ENCODE measurements at places on chromosomes 6 and 20. TPM values are rescaled to one million over a fixed set of nuclear protein-coding genes. Genes with fewer than 3 reads are reported as not detected.

The SLA2 gene
- total RNA-seq = 0.19 TPM

The GRM4 gene
- total RNA-seq = not detected

The F13A1 gene
- 0.78 TPM for total RNA-seq

The BRPF3 gene
- 10.3 TPM for total RNA-seq

The BEND6 gene
- not detected for total RNA-seq

The CFAP61 gene
- 0.19 TPM for total RNA-seq

The MGME1 gene
- total RNA-seq = 26.5 TPM

The TSHZ2 gene
- total RNA-seq = 0.11 TPM

The BAG2 gene
- total RNA-seq = 9.0 TPM

The HUS1B gene
- 2.2 TPM for total RNA-seq

The CSTF1 gene
- total RNA-seq = 75.2 TPM

- no peak overlapping the region for H3K4me3 ChIP-seq
- no peaks in the 10 kb centered on the region for H3K27me3 ChIP-seq
- H3K27ac ChIP-seq = no peak overlapping the region
- no peaks in the 10 kb centered on the region for H3K36me3 ChIP-seq
- H3K4me1 ChIP-seq = no peaks in the 10 kb centered on the region
Measured at GRCh38 chr6:163260111-163260895, 154.2 kb upstream of the QKI start.

GRCh38 chr6:69069881-69070280 is 434.8 kb downstream of the ADGRB3 start:
- H3K27me3 ChIP-seq = no peaks in the 10 kb centered on the region
- H3K4me1 ChIP-seq = no peaks in the 10 kb centered on the region
- H3K36me3 ChIP-seq = no peaks in the 10 kb centered on the region
- no peak overlapping the region for H3K4me3 ChIP-seq

- no peak overlapping the region for H3K27ac ChIP-seq
- no peaks in the 10 kb centered on the region for H3K4me1 ChIP-seq
- DNase-seq = no peak
- H3K36me3 ChIP-seq = no peaks in the 10 kb centered on the region
- H3K4me3 ChIP-seq = no peak overlapping the region
Measured at GRCh38 chr20:61535091-61535490, 283.0 kb downstream of the CDH4 start.

- no peak overlapping the region for H3K4me3 ChIP-seq
- H3K4me1 ChIP-seq = peaks cover 5% of the 10 kb centered on the region
- DNase-seq = peak; percentile 51
- no peaks in the 10 kb centered on the region for H3K36me3 ChIP-seq
Measured at GRCh38 chr6:7914991-7915789, 4.6 kb upstream of the TXNDC5 start.

DNA sequence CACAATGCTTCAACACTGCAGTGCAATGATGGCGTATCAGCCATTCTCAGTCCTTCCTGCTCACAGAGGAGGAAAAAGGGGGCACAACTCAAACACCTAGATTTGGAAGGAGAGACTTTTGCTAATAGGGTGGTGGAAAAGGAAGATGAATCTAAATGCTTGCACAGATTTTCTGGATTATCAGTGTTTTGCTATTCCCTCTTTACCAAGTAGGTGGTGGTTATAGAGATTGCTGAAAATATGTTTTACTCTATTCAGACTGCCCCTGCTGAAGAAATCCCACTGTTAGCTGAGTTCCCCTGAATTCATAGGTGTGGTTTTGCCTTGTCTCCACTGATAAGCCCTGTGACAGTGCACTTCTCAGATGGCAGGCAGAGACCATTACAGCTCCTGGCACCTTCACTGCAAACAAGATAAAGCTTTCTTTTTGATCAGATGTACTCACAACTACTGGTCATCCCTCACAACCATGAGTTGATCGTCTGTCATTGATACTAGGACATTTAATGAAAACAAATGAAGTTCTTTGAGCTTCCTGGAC is 311.4 kb downstream of the KIF16B start:
- H3K27ac ChIP-seq = no peak overlapping the region
- no peaks in the 10 kb centered on the region for H3K4me1 ChIP-seq
- no peak for DNase-seq
- H3K4me3 ChIP-seq = no peak overlapping the region
- H3K27me3 ChIP-seq = no peaks in the 10 kb centered on the region

GRCh38 chr6:34576286-34576955 is 20.3 kb upstream of the SPDEF start:
- no peaks in the 10 kb centered on the region for H3K36me3 ChIP-seq
- H3K4me3 ChIP-seq = no peak overlapping the region
- H3K4me1 ChIP-seq = no peaks in the 10 kb centered on the region
- H3K27ac ChIP-seq = no peak overlapping the region
- DNase-seq = no peak

GRCh38 chr6:90941885-90942284 is 355.0 kb upstream of the MAP3K7 start:
- H3K36me3 ChIP-seq = no peaks in the 10 kb centered on the region
- H3K27ac ChIP-seq = no peak overlapping the region
- no peaks in the 10 kb centered on the region for H3K27me3 ChIP-seq
- H3K4me3 ChIP-seq = no peak overlapping the region
- peaks cover 2% of the 10 kb centered on the region for H3K4me1 ChIP-seq

- no peaks in the 10 kb centered on the region for H3K27me3 ChIP-seq
- H3K4me3 ChIP-seq = no peak overlapping the region
- no peak for DNase-seq
- no peaks in the 10 kb centered on the region for H3K36me3 ChIP-seq
- no peak overlapping the region for H3K27ac ChIP-seq
Measured at GRCh38 chr6:87837444-87837843, 135.4 kb upstream of the AKIRIN2 start.

DNA sequence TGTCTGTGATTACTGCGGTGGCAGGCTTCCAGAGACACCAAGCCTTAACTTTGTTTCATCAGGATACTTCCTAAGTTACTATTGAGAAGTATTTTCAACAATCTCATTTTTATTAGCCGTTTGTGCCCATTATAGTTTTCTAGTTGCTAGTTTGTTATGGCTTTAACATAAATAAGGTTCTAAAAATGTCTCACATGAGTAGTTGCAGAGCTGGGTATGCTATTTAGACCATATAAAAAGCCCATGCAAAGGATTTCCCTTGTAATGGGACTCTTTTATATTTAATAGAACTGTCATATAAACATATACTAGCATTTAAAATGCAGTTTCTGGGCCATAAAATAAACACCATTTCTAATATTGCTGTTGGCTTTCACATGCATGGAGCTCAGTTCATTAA is 205.3 kb upstream of the TCF21 start:
- no peak overlapping the region for H3K4me3 ChIP-seq
- H3K4me1 ChIP-seq = no peaks in the 10 kb centered on the region
- H3K27me3 ChIP-seq = no peaks in the 10 kb centered on the region
- DNase-seq = no peak
- H3K27ac ChIP-seq = no peak overlapping the region
- H3K36me3 ChIP-seq = no peaks in the 10 kb centered on the region

DNA sequence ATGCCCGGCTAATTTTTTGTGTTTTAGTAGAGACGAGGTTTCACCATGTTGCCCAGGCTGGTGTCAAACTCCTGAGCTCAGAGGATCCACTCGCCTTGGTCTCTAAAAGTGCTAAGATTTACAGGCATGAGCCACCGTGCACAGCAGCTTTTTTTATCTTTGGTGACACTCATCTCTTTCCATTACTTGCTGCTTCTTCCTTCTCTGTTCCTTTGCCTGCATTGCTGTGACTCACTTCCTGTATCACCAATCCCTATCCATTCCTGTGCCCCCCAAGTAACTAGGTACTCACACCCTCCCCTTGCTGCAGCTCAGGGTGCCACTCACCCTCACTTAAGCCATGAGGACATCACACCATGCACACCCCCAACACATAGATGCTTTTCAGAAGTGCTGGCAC is 24.6 kb downstream of the KHDC1L start:
- peaks cover 20% of the 10 kb centered on the region for H3K4me1 ChIP-seq
- H3K27ac ChIP-seq = no peak overlapping the region
- H3K27me3 ChIP-seq = no peaks in the 10 kb centered on the region
- H3K4me3 ChIP-seq = no peak overlapping the region

DNA sequence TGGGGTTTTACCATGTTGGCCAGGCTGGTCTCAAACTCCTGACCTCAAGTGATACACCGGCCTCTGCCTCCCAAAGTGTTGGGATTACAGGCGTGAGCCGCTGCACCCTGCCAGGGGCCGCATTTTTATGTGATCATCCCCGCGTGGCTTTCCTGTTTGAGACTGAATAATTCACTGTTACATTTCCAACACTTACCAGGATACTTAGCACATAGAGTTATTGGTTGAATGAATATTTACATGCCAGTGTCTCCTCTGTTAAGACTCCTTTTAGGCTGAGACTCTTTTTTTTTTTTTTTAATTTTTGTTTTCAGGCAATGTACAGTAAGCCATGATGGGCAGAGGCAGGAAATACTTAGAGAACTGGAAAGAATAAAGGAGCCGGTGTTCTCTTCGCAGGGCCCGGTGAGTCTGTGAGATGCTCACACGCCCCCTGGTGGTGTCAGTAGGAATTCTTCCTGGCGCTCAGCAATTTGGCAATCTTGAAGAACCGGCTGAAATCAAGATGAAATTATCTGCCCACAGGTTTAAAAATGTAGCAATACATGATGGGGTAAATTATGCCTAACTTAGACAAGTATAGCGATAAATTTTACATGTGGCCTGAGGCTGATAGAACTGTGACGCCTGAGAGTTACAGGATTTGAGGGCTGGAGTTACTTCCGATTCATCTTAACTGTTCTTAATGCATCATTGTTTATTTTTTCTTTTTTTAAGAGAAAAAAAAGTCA is 7.6 kb upstream of the RNF114 start:
- DNase-seq = peak; percentile 89
- H3K27me3 ChIP-seq = no peaks in the 10 kb centered on the region
- H3K4me1 ChIP-seq = no peaks in the 10 kb centered on the region
- no peak overlapping the region for H3K4me3 ChIP-seq
- H3K27ac ChIP-seq = no peak overlapping the region
- no peaks in the 10 kb centered on the region for H3K36me3 ChIP-seq

- H3K27me3 ChIP-seq = no peaks in the 10 kb centered on the region
- H3K36me3 ChIP-seq = no peaks in the 10 kb centered on the region
Measured at GRCh38 chr20:3163099-3164042, 3.7 kb upstream of the FASTKD5 start.

DNA sequence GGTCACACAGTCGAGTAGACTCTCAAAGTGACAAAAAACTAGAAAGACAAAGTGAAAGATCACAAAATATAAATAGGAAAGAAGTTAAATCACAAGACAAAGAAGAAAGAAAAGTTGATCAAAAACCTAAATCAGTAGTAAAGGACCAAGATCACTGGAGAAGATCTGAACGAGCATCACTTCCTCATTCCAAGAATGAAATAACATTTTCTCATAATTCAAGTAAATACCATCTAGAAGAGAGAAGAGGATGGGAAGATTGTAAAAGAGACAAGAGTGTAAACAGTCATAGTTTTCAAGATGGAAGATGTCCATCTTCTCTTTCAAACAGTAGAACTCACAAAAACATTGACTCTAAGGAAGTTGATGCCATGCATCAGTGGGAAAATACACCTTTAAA is 31.6 kb upstream of the GJA10 start:
- H3K4me1 ChIP-seq = no peaks in the 10 kb centered on the region
- H3K27me3 ChIP-seq = no peaks in the 10 kb centered on the region
- no peak for DNase-seq
- peaks cover 64% of the 10 kb centered on the region for H3K36me3 ChIP-seq

GRCh38 chr6:11155589-11155988 is 44.1 kb upstream of the ERVFRD-1 start:
- H3K4me3 ChIP-seq = no peak overlapping the region
- H3K36me3 ChIP-seq = no peaks in the 10 kb centered on the region
- H3K27ac ChIP-seq = no peak overlapping the region
- no peaks in the 10 kb centered on the region for H3K4me1 ChIP-seq
- no peak for DNase-seq

GRCh38 chr6:137697267-137697938 is 169.7 kb upstream of the TNFAIP3 start:
- no peaks in the 10 kb centered on the region for H3K27me3 ChIP-seq
- H3K36me3 ChIP-seq = no peaks in the 10 kb centered on the region
- H3K27ac ChIP-seq = no peak overlapping the region
- H3K4me3 ChIP-seq = no peak overlapping the region
- no peaks in the 10 kb centered on the region for H3K4me1 ChIP-seq

- DNase-seq = no peak
- H3K4me3 ChIP-seq = no peak overlapping the region
- H3K36me3 ChIP-seq = no peaks in the 10 kb centered on the region
- H3K27ac ChIP-seq = no peak overlapping the region
- no peaks in the 10 kb centered on the region for H3K27me3 ChIP-seq
- no peaks in the 10 kb centered on the region for H3K4me1 ChIP-seq
Measured at GRCh38 chr20:48319943-48320584, 507.7 kb downstream of the PREX1 start.

DNA sequence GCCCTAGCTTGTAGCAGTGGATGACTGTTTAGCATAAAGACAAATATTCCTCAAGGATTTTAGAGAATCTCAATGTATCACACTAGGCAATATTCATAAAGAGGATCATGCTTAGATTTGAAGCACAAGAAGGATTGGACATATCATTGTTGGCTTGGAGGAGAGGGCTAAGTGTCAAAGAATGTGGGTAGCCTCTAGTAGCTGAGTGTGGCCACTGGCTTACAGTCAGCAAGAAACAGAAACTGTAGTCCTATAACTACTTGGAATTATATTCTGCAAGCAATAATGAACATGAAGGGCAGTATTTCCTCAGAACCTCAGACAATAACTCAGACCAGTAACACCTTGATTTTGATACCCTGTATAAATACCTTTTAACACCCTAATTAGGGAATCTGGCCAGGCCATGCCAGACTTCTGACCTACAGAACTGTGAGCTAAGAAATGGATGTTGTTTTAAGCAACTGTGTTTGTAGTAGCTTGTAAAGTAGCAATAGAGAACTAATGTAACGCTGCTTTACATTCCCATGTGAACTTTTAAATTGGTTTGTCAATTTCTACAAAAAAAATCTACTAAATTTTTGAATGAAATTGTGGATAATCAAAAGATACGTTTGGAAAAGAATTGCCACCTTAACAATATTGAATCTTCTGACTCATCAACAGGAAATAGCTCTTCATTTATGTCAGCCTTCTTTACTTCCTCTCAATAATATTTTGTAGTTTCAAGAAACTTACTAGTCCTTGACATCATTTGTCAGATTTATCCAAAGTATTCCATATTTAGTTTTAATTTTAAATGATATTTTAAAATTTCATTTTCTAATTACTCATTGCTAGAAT is 65.2 kb upstream of the RSPO3 start:
- no peak for DNase-seq
- no peaks in the 10 kb centered on the region for H3K36me3 ChIP-seq
- no peak overlapping the region for H3K4me3 ChIP-seq
- H3K27ac ChIP-seq = no peak overlapping the region

GRCh38 chr6:43213431-43213830 is 15.8 kb downstream of the DNPH1 start:
- peaks cover 10% of the 10 kb centered on the region for H3K36me3 ChIP-seq
- H3K27ac ChIP-seq = no peak overlapping the region
- H3K4me1 ChIP-seq = no peaks in the 10 kb centered on the region
- no peak overlapping the region for H3K4me3 ChIP-seq

DNA sequence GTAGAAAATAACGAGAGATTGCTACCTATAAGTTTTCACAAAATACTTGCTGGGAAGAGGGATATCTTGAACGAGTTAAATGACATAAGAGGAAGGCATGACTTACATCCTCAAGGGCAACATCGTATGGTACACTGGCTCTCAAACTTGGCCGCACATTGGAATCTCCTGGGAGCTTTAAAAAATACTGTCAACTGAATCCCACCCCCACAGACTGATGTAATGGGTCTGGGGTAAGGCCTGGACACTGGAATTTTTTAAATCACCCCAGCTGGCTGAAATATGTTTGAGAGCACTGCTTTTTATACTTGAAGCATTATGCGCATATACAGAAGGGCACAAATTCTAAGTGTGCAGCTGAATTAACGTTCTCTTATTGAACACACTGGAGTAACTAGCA is 8.0 kb upstream of the TSHZ2 start:
- DNase-seq = no peak
- no peak overlapping the region for H3K27ac ChIP-seq
- no peak overlapping the region for H3K4me3 ChIP-seq
